ENCODE measurements at places on chromosomes 5 and 9.

GRCh38 chr9:110076894-110077725, 130.8 kb downstream of the C9orf152 start:
- no peak for DNase-seq

- no peak for DNase-seq
Measured at GRCh38 chr9:87787735-87788134, 61.8 kb downstream of the CTSL start.

DNA sequence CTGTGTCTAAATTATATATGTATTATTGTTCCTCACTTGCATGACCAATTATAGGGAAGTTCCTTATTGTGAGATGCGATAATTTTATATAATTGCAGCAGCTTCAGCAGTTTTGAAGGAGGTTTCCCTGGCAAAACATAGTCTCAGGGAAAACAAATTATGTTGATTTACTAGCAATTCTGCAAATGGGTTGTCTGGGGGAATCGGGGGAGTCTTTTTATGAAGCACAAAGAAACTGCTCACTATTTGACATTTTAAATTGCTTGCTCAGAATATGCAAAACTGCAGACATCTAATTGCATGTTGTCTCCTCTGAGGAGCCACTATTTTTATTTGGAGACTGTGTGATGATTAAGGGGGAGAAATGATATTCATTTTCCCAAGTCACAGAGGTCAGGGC, 361.6 kb downstream of the YTHDC2 start:
- no peak for DNase-seq

DNA sequence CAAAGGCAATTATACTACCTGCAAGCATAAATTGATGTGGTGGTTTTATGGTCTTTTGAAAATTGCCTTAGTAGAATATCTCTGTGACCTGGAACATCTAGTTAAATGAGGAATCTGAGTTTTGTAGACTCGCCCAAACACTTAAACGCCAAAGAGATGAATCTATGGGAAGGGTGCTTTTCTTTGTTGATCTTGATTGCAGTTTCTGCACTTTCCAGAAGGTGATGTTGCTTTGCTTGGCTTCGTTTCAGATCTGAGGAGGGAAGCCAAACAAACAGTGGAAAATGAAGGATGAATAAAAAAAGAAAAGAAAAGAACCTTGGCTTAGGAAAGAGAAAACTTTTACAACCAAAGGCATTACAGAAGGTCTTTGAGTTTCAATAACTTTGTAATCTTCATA, 1021.2 kb downstream of the NR2F1-AS1 start:
- DNase-seq = no peak

- DNase-seq = no peak
Measured at GRCh38 chr5:42751044-42751443, 5.6 kb upstream of the CCDC152 start.

- DNase-seq = no peak
Measured at GRCh38 chr5:136211282-136212040, 18.5 kb upstream of the SMIM32 start.

Measured in natural killer cell treated with Interleukin-12 subunit alpha and Interleukin-12 subunit beta and Interleukin-15 and Interleukin-18, amount 100 ng/mL, for 72 hours (primary cell).